Muscle of leg (tissue), 16 donors: ENCODE measurements at places on chromosomes 16 and 17. TPM values are rescaled to one million over a fixed set of nuclear protein-coding genes. Genes with fewer than 3 reads are reported as not detected.

GRCh38 chr16:66594739-66595138 is 9.8 kb upstream of the CMTM3 start:
- no peak for DNase-seq

DNA sequence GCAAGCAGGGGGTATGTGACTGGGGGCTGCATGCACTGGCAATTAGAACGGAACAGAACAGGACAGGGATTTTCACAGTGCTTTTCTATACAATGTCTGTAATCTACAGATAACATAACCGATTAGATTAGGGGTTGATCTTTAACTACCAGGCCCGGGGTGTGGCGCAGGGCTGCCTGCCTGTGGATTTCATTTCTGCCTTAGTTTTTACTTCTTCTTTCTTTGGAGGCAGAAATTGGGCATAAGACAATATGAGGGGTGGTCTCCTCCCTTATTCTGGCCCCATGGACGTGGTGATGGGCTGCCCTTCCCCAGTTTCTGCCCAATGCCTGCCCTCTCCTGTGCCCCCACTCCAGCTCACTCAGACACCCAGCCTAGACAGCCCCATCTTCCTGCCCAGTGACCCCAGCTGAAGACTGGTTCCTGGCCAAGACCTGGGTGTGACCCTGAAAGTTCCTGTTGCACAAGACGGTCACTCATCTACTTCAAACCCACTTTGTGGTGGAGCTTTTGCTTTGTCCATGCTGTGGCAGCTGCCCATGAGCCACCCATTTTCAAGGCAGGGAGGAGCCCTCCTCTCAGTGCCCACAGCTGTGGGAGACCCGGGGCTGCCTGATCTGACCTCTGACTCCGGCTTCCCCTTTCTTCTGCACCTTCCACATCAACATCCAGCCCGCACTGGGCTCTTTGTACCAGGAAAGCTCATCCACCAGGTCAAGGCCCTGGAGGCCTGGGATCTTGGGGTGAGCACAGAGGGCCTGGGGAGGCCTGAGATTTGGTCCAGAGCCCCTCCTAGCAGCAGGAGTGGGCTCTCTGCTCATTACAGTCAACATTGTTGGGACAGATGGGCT is 18.6 kb downstream of the ALOX12B start:
- no peak for DNase-seq

GRCh38 chr17:7577327-7578199 is 1.9 kb upstream of the CD68 start:
- DNase-seq: no peak

DNA sequence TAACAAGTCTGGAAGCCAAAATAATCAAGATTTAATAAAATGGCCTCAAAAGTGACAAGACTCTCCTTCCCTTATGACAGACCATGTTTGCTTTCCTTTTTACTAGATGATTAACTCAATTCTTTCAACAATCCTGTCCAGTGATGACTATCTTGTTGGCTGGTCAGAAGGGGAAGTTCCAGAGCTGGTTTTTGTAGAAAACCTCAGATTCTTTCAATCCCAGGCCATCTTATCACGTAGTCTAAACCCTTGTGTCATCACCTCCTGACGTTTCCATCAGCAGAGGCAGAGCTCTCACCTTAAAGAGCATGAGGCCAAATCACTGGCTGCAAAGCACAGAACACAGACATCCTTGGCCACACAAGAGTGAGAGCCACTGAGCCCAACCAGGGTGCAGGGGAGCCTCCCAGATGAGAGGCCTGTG is 125.3 kb downstream of the ANKRD11 start:
- no peak for DNase-seq

The ABCA9 gene
- 13.4 TPM for total RNA-seq

The MLX gene
- 16.6 TPM for total RNA-seq
